ENCODE measurements at places on chromosomes 6 and 20.

GRCh38 chr20:4661191-4661590 lies 60.5 kb upstream of the PRND start:
- no peaks in the 10 kb centered on the region for H3K36me3 ChIP-seq
- DNase-seq = no peak
- no peaks in the 10 kb centered on the region for H3K27me3 ChIP-seq
- H3K4me3 ChIP-seq = no peak overlapping the region

GRCh38 chr6:111992851-111993250 lies 61.1 kb upstream of the CCN6 start:
- H3K4me3 ChIP-seq = no peak overlapping the region
- no peak overlapping the region for H3K27ac ChIP-seq
- no peak for DNase-seq
- no peaks in the 10 kb centered on the region for H3K36me3 ChIP-seq

- no peak overlapping the region for H3K27ac ChIP-seq
- no peaks in the 10 kb centered on the region for H3K27me3 ChIP-seq
- no peak for DNase-seq
- no peak overlapping the region for H3K4me3 ChIP-seq
Measured at GRCh38 chr20:48034751-48035150, 249.5 kb upstream of the SULF2 start.

DNA sequence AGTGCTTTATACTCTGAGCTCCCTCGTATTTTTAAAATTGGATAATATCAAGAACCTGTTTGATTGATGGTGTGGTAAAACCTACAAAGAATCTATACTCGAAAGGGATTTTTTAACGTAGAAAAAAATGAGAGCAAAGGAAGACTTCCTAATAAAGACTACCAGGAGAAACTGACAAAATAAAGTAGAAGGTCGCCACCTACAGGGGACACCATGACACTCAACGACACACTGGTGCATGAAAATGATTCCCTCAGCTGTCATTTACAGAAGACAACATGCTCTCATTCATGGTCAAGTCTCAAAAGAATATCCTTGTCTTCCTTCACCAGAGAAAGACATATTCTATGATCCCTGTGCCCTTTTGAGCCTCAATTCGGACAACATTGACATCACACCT lies 10.1 kb upstream of the NHSL1 start:
- no peak overlapping the region for H3K4me3 ChIP-seq
- H3K4me1 ChIP-seq = no peaks in the 10 kb centered on the region
- no peaks in the 10 kb centered on the region for H3K36me3 ChIP-seq
- DNase-seq = no peak
- no peak overlapping the region for H3K27ac ChIP-seq

- H3K27ac ChIP-seq = no peak overlapping the region
- no peak overlapping the region for H3K4me3 ChIP-seq
- H3K4me1 ChIP-seq = no peaks in the 10 kb centered on the region
- no peak for DNase-seq
- no peaks in the 10 kb centered on the region for H3K27me3 ChIP-seq
Measured at GRCh38 chr20:20331156-20331555, 36.7 kb upstream of the INSM1 start.

DNA sequence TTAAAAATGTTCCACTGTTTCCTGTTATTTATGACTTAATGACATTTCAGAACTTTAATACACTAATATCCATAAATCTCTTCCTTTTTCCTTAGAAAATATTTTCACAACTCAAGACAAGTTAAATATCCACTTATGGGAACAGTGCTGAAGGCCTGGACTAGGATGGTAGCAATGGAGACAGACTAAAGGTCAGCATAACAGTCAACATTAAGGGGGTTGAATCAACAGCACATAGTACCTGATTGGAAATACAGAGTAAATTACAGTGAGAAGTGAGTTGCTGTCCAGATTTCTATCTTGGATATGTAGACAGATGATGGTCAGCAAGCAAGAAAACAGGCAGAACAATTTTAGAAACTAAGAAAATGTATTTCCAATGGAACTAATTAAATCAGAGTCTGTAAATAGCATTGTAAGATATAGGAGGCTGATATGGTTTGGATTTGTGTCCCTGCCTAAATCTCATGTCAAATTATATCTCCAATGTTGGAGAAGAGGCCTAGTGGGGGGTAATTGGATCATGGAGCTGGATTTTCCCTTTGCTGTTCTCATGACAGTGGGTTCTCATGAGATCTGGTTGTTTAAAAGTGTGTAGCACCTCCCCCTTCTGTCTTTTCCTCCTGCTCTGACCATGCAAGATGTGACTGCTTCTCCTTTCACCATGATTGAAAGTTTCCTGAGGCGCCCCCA lies 682.7 kb downstream of the MAFB start:
- no peak for DNase-seq
- no peak overlapping the region for H3K27ac ChIP-seq
- no peaks in the 10 kb centered on the region for H3K36me3 ChIP-seq
- H3K27me3 ChIP-seq = no peaks in the 10 kb centered on the region

DNA sequence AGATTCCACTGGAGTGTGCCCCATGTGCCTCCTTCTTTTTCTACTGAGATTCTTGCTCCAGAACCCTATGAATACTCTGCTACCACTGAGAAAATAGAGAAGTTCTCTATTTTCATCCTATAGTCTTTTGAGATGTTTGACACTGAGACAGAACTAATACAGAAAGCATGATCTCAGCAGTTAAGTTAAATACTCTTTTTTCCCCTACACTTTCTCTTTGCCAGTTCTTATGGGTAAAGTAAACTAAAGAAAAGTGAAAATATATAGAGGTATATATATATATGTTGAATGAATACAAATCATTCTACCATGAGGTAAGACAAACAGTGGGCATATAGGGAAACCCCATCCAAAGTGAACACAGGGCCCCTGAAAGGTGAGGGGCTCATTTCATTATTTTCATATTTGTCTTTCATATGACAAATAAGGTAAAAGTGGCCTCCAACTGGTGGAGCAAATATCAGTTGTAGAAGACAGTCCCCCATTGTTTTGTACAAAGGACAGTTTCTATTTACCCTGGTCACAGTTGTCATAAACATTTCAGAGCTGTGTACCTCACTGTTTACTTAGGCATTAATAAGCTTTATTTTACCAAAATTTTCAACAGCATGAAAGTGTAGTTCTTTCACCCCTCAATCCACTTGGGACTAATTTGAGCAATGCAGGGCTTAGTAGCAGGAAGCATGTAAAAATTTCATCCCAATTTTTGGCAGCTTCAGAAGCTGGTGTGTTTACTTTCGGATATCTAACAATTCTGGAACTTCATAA lies 188.3 kb upstream of the MARCKS start:
- no peak overlapping the region for H3K4me3 ChIP-seq
- H3K4me1 ChIP-seq = no peaks in the 10 kb centered on the region
- no peak for DNase-seq
- H3K27ac ChIP-seq = no peak overlapping the region

GRCh38 chr20:63568170-63568981 lies 5.7 kb downstream of the HELZ2 start:
- peak overlapping the region; percentile 13 for H3K4me3 ChIP-seq
- DNase-seq = no peak
- H3K36me3 ChIP-seq = no peaks in the 10 kb centered on the region
- peaks cover 10% of the 10 kb centered on the region for H3K4me1 ChIP-seq
- H3K27ac ChIP-seq = no peak overlapping the region

Measured in vagina (tissue), 2 donors.